ENCODE measurements at places on chromosomes 13 and 19. TPM values are rescaled to one million over a fixed set of nuclear protein-coding genes. Genes with fewer than 3 reads are reported as not detected.
A peak's percentile ranks its signal among the peaks of the same experiment; 100 is the strongest.

Gene CEACAM16
- total RNA-seq = under 0.01 TPM

GRCh38 chr19:755063-755462 lies 4.2 kb downstream of the MISP start:
- DNase-seq = peak; percentile 30

DNA sequence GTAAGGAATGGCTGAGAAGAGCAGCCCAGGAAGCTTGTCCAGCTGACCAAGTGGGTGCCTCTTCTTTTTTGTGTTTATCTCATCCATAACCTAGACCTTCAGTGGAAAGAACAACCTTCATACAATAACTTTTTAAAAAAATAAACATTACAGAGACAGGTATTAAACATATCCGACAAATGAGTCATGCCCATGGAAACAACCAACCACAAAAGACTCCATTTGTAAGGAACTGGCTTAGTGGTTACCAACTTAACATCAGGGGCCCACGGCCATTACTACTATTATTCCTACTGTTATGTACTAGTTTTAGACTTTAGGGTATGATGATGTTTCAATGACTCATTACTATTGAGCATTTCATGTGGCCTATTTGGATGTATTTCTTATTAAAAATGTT lies 191.7 kb upstream of the SERP2 start:
- DNase-seq = no peak

Gene C19orf47
- 7.7 TPM for total RNA-seq

Gene ACP7
- not detected for total RNA-seq

DNA sequence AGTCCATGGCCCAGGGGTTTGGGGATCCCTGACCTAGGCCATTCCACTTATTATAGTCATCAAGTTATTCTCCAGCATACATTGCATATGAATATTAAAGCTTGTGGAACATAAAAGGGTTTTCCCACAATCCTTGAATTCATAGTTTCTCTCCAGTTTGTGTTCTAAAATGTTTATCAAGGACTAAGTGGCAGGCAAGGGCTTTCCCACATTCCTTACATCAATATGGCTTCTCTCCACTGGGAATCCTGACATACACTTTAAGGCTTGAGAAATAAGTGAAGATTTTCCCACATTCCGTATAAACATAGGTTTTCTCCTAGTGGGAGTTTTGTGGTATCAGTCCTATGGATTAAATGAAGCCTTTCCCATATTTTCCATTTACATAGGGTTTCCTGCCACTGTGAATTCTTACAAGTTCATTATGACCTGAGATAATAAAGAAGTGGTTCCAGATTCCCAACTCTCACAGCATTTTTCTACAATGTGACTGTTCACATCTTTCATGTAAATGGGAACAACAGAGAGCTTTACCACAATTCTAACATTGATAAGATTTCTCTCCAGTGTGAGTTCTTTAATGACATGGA lies 14.5 kb downstream of the ZNF426 start:
- DNase-seq = no peak

Gene CD22
- total RNA-seq = not detected

- no peak for DNase-seq
These were observed 37.4 kb downstream of the ERICH4 start for GRCh38 chr19:41480336-41480735.

DNA sequence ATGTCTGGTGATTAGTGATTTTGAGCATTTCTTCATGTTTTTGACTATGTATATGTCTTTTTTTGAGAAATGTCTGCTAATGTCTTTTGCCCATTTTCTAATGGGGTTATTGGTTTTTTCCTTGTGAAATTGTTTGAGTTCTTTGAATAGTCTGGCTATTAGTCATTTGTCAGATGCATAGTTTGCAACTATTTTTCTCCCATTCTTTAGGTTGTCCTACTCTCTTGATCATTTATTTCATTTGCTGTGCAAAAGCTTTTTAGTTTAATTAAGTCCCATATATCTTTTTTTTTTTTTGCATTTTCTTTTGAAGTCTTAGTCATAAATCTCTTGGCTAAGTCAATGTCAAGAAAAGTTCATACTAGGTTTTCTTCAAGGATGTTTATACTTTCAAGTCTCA lies 449.8 kb downstream of the DACH1 start:
- no peak for DNase-seq

GRCh38 chr13:30091035-30091434 lies 216.3 kb downstream of the KATNAL1 start:
- no peak for DNase-seq

Gene CEACAM5
- total RNA-seq = not detected

DNA sequence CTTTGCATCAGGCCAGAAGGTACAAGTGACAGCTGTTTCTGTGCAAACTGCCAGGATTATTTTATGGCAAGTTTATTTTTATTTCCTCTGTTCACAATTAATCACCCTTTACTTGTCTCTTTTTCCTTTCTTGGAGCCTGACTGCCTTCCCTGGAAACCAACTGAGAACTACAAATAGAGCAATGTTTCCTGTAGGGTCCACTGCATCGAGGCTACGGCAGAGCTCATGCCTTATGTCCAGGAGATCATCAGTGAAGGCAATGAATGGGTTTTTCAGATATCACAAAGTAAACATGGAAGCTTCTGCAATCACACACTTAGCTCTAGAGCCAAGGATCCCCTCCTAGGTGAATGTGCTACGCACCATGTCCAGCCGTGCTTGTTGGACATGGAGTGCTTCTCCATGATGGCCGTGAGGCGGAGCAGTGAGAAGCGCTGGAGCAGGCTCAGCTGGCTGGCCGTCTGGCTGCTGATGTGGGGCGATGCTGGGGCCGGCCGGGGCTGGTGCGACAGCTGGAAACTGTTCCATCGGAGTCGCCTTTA lies 110.9 kb downstream of the KL start:
- DNase-seq = peak; percentile 65

GRCh38 chr19:22625266-22626035 lies 8.7 kb upstream of the ZNF492 start:
- DNase-seq = peak; percentile 45

GRCh38 chr19:41876847-41877832 lies at the start of gene CD79A:
TSS of gene CD79A (plus strand) at chr19:41877279. CDS start at chr19:41877305, 26 bp downstream.
- DNase-seq = no peak

DNA sequence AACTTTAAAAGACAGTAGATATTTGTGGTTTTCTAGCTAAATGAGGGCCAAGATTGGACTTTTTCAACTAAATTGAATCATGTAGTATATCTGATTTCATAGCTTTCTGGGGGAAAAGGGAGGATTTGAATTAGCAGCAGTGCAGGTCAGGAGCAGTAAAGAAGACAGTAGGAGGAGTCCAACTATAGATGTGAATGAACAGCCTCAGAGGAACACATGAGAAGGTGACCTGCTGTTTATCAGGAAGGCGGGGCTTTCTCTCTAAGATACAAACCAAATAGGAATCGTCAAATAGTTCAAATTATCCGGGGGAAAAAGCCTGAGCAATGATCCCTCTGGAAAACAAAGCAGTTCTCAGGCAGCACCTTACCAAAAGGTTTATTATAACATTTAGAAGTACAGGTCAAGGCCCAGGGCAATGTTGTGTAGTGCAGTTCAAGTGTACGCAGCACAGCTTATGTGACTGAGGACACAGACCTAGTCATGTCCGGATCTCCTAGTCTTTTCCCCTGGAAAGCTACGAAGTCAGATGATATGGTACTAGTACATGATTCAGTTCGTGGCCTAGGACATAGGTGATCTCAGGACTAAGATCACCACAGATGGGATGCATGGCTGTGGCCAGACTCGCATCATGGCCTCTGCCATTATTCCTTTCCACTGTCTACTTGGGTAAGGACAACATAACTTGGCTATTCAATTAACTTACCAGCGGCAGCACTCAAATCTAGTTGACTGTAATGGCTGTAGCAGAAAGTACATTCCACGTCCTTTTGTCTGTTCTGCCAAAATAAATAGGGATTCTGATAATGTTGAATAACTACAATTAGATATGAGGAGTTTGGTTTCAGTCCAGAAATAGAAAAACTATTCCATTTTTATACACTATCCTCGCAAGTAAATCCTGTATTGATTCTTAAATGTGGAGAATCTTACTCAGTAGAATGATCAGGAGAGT lies 40.3 kb downstream of the MPHOSPH8 start:
- DNase-seq = no peak

DNA sequence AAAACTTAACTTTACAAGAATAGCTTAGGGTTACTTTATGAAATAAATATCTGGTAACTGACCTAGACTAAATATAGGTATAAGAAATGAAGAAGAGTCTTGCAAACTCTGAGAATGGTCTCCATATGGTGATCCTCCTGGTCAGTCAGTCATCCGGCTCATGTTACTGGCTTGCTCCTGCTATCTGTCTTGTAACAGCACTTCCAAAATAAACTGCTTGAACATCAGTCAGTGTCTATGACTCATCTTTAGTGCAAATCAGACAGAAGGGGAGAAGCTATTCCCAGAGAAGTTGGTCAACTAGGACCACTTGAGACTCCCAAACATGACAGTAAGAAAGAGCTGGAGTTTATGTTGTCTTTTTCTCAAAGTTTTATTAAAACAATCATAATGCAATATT lies 1550.9 kb downstream of the PCDH9 start:
- peak; percentile 66 for DNase-seq

GRCh38 chr19:4456476-4456842 lies 1.1 kb downstream of the UBXN6 start:
- peak; percentile 96 for DNase-seq

DNA sequence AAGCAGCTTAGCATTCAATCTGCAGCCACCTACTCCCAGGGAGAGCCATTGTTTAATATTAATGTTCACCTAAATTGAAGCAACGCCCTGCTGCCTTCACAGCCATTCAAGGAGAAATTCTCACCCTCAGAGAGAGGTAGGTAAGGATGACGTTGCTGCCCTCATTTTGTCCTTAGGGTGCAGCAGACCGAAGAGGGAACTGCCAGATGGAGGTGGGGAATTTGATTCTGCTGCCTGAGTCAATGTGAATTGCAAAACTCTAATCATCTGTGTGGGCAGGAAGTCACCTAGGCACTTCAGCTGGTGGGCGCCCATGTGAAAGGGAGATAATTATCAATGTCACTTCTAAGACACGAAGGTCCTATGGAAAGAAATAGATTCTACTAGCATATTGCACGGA lies 503.4 kb downstream of the TBC1D4 start:
- DNase-seq = no peak

Gene ZNF563
- 4.4 TPM for total RNA-seq

DNA sequence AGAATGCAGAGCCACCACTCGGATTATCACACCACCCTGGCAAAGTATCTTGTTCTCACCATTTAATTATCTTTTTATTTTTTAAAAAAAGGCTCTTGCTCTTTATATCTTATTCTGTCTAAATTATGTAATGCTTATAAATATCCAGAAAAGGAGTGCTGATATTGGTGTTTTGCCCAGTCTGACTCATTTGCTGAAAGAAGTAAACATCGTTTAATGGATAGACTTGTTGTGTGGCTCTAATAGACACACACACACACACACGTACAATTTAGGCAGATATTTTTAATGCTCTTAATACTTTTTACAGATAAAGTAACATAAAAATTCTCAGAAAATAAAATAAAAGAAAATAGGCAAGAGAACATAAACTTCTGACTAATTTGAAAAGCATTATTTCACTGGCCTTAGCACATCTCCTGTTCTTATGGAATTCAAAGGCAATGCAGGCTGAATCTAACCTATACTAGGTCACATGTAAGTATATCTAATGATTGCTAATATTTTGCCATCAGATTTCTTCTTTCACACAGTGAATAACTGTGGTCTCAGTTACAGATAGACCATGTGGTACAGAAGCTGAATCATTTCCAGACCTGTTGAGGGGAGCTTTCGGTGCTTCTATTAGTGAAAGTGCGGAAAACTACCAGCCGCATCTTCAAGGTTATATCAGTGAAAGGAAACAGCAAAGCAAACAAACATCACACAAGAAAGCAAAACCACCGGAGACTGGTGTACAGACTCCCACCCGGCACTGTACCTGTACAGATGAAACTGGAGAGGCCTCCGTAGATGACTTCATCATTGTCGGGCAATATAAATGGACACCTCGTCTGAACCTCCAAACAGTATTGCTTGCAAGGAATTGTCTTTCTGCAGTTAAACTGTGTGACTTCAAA lies 642.1 kb upstream of the ARGLU1 start:
- no peak for DNase-seq

GRCh38 chr13:87671753-87672605 lies 808 bp downstream of the SLITRK5 start:
- DNase-seq = peak; percentile 44

DNA sequence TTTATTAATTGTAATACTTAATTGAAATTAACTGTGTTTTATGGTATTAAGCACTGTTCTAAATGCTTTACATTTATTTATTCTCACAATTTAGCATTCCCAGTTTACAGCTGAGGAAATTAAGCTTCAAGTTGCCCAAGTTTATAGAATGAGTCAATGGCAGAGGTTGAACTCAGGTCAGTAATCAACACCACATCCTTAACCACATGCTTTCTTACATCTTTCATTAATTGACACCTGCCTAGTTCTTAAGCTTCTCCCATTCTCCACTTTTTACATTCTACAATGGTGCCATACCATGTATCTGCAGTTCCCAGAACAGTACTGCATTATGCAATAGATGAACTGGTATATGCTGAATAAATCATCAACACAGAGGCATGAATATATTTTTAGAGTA lies 11.7 kb upstream of the RBM26 start:
- no peak for DNase-seq

- DNase-seq = no peak
These were observed 324.7 kb downstream of the DLEU7 start for GRCh38 chr13:50518781-50519201.

DNA sequence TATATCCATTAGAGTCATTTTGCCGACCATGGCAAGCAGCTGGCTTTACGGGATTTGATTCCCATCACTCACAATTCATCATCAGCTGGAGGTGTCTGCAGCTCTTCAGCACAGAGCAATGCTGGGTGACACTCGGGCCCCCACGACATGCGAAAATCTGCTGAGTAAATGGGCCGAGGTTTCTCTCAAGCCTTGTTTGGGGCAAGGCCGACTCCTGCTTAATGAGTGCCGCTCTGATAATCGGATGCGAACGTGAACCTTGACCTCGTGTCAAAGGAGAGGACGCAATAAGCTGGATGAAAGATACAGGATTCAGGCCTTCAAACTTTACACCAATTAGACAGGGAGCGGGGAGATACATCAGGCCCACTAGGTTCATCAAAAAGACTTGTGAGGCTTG lies 65.2 kb downstream of the GGACT start:
- no peak for DNase-seq

Gene ZNF254
- 15.2 TPM for total RNA-seq

DNA sequence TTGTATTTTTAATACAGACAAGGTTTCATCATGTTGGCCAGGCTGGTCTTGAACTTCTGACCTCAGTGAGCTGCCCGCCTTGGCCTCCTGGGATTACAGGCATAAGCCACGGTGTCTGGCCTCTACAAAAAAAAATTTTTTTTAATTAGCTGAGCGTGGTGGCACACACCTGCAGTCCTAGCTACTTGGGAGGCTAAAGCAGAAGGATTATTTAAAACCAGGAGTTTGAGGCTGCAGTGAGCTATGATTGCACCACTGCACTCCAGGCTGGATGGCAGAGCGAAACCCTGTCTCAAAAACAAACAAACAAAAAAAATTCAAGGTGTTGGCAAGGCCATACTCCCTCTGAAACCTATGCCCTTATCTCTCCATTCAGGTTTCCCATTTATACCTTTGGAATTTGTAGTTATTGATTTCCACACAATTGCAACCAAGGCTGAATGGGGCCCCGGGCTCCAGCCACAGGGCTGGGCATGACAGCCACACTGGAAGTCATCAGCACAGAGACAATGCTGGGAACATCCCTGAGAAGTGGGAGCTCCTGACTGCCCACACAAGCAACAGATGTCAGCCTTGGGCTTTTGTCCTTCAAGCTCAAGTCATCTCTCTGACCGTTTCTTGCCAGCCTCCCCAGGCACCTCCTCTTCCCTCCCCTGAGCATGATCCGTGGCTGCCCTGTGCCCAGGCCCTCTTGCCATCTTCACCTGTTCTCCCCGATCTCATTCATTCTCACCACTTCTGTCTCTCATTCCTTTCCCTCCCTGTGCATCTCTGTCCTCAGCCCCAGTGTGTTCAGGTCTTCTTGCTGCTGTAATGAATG lies 27.2 kb upstream of the CALM3 start:
- DNase-seq = no peak

Gene TLE6
- under 0.01 TPM for total RNA-seq

All from osteoblast (primary cell).